ENCODE measurements at places on chromosomes 13 and 19. TPM values are rescaled to one million over a fixed set of nuclear protein-coding genes. Genes with fewer than 3 reads are reported as not detected.

The KCNC3 gene
- total RNA-seq = 0.42 TPM

The CLDND2 gene
- total RNA-seq = not detected

The LRG1 gene
- 9.4 TPM for total RNA-seq

The SELENOV gene
- not detected for total RNA-seq

The ANGPTL8 gene
- 2.0 TPM for total RNA-seq

The TEKTIP1 gene
- total RNA-seq = not detected

The PEG3 gene
- 9.8 TPM for total RNA-seq

The CEBPA gene
- 7.5 TPM for total RNA-seq

The TSSK6 gene
- total RNA-seq = 1.5 TPM

DNA sequence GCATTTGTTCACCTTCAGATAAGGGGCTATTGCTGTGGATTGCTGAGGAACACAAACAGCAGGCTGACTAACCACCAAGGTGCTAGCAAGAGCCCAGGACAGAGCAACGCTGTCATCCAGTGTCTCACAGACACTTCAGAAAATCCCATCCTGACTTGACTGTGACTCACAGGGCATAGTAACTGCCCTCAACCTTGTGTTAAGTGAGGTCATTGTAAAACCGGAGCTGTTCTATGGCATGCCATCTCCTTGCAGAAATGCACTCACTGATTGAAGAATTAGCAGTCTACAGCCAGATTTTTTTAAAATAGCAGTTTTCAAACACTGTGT is 51.1 kb downstream of the TNFRSF19 start:
- H3K4me1 ChIP-seq = peaks cover 16% of the 10 kb centered on the region
- H3K27me3 ChIP-seq = no peaks in the 10 kb centered on the region
- peak overlapping the region; percentile 54 for H3K27ac ChIP-seq
- no peaks in the 10 kb centered on the region for H3K36me3 ChIP-seq

DNA sequence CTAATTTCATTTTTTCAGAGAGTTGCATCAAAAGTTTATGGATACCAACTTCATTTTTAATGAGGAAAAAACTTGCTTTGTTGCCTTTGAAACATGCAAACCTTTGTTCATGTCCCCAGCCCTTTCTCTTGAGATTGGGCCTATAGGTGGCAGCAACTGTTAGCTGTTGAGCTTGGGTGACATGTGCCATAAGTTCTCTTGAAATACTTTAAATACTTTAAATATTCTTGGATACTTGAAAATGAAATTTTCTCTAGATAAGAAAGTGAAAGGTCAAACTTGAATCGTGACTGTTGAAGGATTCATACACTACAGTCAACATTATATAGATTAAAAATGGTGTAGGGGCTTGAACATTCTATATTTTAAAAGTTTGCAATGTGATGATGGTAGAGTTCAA is 294.9 kb downstream of the NDFIP2 start:
- H3K4me3 ChIP-seq = no peak overlapping the region
- no peaks in the 10 kb centered on the region for H3K27me3 ChIP-seq
- H3K36me3 ChIP-seq = no peaks in the 10 kb centered on the region
- no peak overlapping the region for H3K27ac ChIP-seq

- H3K27ac ChIP-seq = no peak overlapping the region
- no peaks in the 10 kb centered on the region for H3K27me3 ChIP-seq
- H3K36me3 ChIP-seq = peaks cover 51% of the 10 kb centered on the region
These were observed 19.7 kb downstream of the ZNF433 start for GRCh38 chr19:12015753-12016116.

DNA sequence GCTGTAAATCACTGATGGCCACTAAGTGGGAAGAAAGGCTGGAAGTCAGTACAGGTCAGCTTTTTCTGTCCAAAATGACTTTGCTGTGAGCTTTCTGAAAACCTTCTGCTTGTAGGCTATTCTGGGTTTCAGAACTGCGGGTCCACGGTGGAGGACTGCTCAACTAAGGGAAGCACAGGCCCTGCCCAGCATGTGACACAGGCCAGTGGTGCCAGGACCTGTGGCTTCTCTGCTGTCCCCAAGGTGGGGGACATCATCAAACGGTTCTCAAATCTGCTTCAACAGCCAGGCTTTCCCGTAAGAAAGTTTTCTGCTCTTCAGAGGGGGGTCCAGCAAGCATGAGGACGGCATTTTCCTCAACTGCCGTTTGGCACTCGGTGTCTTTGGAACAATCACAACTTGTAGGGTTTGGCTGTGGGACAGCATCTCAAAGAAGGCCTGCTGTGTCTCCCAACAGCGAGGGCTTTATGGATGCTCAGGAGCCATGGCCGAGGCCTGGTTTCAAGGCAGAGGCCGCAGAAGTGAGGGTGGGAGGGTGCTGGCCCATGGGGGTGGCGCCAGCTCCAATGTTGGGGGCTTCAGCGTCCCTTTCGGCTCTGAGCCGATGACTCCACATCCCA is 3.8 kb downstream of the SGTA start:
- DNase-seq = no peak
- no peak overlapping the region for H3K4me3 ChIP-seq
- H3K4me1 ChIP-seq = peaks cover 70% of the 10 kb centered on the region
- H3K27ac ChIP-seq = no peak overlapping the region

- H3K36me3 ChIP-seq = no peaks in the 10 kb centered on the region
- no peak overlapping the region for H3K4me3 ChIP-seq
- no peaks in the 10 kb centered on the region for H3K4me1 ChIP-seq
- DNase-seq = no peak
- H3K27me3 ChIP-seq = no peaks in the 10 kb centered on the region
These were observed 496.2 kb upstream of the KLHL1 start for GRCh38 chr13:70604448-70604847.

DNA sequence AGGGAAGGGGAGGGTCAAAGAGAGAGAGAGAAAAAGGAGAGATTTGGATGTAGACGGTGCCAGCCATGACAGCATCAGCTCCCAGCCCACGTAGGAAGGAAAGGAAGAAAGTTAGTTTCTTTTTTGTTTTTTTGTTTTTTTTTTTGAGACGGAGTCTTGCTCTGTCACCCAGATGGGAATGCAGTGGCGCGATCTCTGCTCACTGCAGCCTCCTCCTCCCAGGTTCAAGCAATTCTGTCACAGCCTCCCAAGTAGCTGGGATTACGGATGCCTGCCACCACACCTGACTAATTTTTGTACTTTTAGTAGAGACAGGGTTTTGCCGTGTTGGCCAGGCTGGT is 27.6 kb downstream of the ELL start:
- H3K27me3 ChIP-seq = no peaks in the 10 kb centered on the region
- peak overlapping the region; percentile 59 for H3K27ac ChIP-seq
- DNase-seq = no peak
- no peaks in the 10 kb centered on the region for H3K36me3 ChIP-seq
- peaks cover 80% of the 10 kb centered on the region for H3K4me1 ChIP-seq

DNA sequence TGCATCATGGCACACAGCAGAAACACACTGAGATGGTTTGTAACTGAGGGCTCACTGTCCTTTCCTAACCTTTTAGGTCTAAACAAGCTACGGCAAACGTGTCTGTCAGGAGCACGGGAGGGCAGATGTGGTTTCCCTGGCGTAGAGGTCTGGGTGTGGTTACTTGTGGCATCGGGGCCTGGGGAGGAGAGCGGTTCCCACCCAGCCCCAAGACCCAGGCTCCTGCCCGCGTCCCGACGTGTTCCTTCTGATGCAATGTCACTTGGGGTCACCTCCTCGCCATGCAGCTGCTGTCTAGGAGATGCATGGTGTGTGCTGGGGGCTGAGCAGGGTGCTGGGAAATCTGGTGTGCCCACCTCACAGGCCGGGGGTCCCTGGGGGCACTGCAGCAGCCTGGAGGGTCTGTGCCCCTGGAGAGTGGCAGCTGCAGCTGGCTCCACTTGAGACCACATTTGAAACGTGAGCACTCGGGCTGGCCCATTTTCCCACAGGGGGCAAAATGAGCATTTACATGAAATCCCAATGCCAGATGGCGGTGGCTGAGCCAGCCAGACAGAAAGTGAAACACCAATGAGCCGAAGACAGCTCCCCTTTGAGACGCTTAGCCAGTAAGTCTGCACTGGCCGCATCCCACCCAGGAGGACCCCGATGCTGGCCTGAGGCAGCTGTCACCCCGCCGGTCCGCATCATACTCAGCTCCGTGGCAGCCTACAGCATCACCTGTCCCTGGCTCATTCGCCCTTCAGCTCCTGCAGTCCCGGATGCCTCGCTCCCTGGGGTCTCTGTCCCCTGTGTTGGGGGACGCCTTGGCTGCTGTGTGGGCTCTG is 22.3 kb upstream of the MYDGF start:
- no peak overlapping the region for H3K4me3 ChIP-seq
- peaks cover 99% of the 10 kb centered on the region for H3K36me3 ChIP-seq
- H3K27me3 ChIP-seq = no peaks in the 10 kb centered on the region
- DNase-seq = no peak
- H3K27ac ChIP-seq = no peak overlapping the region
- H3K4me1 ChIP-seq = peaks cover 21% of the 10 kb centered on the region

DNA sequence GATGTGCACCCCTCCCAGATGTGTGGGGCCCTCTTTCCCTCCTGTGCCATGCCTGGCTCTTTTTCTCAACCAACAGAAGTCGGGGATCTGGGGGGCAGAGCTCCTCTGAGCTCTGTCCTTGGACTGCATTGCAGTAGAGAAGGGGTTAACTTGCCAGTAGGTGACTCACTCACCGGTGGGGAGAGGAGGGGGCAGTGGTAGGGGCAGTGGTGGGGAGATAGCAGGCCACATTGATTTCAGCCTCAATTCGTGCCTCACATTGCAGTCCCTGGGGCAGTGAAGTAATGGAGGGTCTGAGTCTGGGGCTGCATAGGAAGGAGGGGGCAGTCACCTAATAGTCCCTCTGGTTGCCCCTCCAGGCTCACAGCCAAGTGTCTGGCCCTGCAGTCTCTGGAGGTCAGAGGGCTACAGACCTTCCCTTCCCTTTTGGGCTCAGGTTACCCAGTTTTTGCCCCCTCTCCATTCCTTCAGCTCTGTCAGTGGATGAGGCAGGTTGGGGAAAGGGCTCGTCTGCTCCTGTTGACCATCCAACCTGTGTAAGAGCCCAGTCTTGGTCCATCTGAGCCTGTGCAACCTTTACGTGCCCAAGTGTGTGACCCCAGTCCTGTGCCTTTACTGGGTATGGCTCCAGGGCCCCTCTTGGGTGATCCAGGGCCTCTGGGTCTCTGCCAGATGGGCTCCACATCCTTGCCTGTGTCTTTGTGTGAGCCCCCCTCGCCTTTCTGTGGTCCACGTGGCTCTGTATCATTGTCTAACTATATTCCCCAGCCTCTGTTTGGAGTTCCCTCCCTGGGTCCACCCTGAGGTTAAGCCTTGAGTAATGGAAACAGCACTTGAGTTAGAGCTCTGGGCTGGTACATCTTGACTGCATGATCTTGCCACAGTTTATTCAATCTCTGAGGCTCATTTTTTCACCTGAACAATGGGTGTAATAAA is 13.0 kb downstream of the CIC start:
- peak overlapping the region; percentile 87 for H3K4me3 ChIP-seq
- no peak for DNase-seq
- H3K27ac ChIP-seq = peak overlapping the region; percentile 94

Data from esophagus muscularis mucosa (tissue), 4 donors.